Caudate nucleus (tissue), 63 donors: ENCODE measurements at places on chromosomes 7 and 10.

DNA sequence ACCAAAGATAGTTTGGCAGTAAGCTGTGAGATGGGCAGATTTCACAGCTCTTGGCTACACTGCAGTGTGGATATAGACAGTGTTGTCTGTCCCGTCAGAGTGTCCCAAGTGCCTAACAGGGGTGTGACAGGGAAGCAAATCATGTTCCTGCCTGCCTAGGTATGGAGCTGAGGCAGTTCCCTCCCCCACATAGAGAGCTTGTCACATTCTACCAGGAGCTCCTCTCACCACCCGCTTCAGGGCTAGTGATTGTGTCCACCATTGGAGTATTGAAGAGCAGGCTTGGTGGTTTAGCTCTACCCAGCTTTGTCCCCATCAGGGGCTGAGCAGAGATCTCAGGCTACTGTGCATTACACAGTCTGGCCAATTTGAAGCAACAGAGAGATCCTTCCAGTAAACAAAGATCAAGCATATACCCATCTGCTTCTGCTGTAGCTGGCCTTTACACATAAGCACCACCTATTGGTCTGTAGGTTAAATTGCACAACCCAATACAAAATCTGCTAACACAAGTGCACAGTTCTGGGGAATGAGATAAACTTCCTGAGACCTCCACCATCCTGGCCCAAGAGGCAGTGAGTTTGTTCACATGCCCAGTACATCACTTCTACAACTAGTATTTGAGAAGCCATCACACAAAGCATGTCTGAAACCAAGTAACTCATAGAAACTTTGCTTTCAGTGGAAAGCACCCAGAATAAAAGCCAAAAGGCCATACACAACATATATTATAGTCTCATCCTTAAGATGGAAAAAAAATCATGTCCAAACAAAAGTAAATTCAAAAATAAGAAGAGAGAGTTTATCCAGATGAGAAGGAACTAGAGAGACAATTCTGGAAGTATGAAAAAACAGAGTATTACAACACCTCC lies 67.3 kb downstream of the GLCCI1 start:
- DNase-seq = no peak

DNA sequence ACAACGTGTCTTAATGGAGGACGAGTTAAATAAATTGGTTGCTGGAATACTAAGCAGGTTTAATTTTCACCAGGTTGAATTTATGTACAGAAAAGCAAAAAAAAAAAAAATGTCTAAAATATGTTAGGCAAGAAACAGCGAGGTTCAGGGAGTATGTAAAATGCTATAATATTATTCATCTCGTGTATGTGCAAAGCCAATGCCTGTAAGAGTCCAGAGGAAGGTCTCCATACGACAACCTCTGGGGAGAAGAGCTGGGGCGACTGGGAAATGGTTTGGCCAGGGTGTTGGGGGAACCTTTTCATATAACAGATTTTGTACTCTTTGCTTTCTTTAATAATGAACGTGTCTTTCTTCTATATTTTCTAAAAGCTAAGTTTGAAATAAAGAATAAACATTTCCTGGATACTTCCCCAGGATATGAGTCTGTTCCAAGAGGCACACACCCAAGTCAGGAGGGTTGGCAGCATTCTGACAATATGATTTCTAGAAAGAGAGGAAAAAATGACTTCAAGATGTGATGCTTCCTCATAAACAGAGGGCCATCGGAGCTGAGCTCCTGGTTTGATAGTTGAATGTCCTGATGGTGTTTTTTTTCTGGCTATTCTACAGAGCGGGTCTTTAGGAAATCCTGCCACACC lies 208.6 kb upstream of the MGMT start:
- DNase-seq = no peak

- DNase-seq = no peak
Observed at GRCh38 chr7:80232979-80233724, 98.5 kb downstream of the GNAI1 start.

DNA sequence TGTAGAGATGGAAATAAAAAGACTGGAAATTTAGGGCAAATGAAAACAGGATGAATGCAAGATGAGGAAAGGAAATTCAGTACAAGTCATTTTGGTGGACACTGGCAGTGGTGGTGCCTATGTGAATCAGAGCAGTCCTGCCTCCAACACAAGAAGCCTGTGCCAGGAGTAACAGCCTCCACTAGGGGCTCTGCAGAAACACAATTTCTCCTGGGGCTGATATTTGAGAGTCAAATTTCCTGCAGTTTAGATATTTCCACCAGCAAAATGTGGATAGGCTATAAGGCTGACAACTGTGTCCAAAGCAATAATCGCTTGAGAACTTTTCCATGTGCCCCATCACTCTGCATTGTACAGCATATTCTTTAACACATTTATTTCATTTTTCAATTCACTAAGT lies 4.7 kb upstream of the PLXDC2 start:
- DNase-seq = no peak

GRCh38 chr7:107961405-107961804 lies 41.6 kb downstream of the LAMB1 start:
- DNase-seq = no peak

GRCh38 chr7:131691454-131692130 lies 135.2 kb upstream of the PODXL start:
- no peak for DNase-seq

- DNase-seq = no peak
Observed at GRCh38 chr10:50653758-50654157, 30.0 kb upstream of the SGMS1 start.

DNA sequence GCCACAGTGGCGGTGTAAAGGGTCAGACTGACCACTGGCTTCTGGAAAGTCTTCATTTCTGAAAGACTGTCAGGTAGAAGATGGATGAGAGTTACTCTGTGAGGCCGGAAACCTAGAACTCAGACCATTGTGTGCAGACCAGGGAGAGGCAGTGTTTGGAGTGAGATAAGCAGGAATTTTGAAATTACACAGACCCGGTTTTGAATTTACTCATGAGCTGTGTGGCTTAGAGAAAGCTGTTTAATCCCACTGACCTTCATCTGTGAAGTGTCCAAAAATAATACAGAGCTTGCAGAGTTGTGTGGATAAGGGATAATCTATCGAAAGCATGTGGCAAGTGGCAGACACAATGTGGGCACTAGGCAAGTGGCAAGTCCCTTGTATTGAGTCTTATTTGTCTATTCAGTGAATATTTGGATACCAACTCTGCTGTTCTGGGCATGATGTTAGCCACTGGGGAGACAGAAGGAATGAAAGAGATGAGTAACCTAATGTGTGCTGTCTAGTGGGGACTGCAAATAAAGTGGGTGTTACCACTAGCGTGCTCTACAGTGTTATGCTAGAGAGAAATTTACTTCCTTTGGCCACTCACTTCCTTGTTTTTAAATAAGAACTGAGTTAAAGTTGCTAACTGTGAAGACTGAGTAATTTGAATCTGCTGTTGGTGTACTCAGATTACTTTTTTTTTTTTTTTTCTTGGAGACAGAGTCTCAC lies 69.4 kb downstream of the KIAA1217 start:
- no peak for DNase-seq
